ENCODE measurements at places on chromosomes 5 and 9.

GRCh38 chr5:173670130-173670651 is 53.7 kb upstream of the BOD1 start:
- no peak for DNase-seq

DNA sequence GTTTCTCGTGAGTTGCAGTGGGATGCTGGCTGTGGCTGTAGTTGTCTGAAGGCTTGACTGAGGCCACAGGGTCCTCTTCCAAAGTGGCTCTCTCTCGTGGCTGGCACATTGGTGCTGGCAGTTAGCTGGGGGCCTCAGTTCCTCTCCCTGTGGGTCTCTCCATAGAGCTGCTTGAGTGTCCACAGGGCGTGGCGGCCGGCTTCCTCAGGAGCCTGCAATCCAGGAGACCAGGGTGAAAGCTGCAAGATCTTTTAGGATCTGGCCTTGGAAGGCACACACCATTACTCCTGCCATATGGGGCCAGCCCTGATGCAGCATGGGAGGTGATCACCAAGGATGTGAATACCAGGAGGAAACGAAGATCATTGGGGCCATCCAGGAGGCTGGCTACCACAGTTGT is 41.1 kb downstream of the ANKRD33B start:
- no peak for DNase-seq

DNA sequence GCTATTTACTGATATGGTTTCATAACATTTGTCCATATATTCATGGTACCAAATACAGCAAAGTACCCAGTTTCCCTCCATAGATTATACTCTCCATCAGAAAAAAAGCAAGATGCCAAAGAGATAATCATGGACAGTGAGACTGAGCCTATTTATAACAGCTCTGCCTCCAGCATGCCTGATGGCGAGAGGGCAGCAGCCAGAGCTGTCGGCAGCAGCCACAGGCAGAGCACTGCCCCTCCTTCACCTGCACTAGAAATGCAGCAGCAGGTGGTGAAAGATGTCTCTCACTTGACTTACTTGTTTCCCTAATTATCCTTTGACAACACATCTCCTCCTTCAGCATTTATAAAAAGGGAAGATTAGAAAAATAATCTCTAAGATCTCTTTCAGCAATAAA is 32.4 kb downstream of the CTNNAL1 start:
- DNase-seq: no peak

GRCh38 chr5:106964132-106964531 is 706.6 kb downstream of the EFNA5 start:
- DNase-seq: no peak

DNA sequence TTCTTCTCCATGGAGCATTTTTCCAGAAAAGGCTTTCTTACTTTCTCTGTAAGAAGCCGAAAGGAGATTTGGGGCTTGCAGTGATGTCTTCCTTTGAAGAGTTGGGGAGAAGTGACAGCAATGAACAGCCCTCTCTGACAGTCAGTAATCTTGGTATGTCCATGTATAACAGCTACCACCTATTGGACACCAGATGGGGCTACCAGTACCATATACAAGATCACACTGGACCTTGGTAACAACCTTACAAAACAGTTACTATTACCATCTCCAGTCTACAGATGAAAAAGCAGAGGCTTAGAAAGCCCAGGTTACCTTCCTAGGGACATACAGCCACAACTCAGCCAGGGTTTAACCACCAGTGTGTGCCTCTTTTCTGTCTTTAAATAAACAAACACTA is 272.7 kb upstream of the TRPC7 start:
- DNase-seq: no peak

DNA sequence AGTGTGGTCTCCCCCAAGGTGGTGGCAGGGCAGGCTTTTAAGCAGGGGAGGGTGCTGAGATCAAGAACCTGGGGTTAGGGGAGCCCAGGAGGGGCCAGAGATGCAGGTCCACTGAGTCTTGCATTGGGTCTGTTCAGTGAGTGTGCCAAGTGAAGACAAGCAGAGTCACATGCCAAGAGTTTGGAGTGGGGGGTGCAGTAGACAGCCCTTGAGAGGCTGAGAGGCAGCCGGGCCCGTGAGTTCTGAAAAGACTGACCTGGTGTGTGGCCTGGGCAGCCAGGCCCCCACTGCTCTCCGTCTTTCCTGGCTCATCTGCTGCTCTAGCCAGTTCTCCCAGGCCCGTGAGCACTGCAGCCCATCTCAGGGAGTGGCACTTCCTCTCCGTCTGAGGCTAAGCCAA is 120.0 kb downstream of the DAB2IP start:
- no peak for DNase-seq

DNA sequence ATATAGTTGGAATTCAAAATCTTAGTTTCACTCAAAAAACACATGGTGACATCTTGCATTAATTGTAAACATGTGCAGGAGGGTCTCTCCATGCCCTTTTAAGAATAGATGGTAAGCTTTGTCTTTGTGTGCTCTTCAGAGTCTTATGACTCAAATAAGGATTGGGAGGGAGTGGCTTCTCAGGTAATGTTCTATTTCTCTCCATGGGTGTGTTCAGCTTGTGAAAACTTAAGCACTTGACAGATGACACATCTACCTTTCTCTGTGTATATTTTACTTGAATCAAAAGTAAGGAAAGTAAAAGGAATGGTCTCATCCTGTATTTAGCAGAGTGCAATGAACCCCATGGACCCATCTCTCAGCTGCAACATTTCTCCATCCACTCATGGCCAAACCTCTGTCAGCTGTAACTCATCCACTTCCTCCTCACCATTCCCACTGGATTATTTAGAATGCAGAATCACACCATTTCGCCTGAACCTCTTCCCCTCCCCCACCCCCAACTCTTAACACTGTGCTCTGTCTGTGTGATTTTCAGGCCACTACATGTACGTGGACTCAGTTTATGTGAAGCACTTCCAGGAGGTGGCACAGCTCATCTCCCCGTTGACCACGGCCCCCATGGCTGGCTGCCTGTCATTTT is 82.1 kb downstream of the MAMDC2 start:
- no peak for DNase-seq

GRCh38 chr9:94869415-94869843 is 142.9 kb downstream of the AOPEP start:
- DNase-seq: no peak

DNA sequence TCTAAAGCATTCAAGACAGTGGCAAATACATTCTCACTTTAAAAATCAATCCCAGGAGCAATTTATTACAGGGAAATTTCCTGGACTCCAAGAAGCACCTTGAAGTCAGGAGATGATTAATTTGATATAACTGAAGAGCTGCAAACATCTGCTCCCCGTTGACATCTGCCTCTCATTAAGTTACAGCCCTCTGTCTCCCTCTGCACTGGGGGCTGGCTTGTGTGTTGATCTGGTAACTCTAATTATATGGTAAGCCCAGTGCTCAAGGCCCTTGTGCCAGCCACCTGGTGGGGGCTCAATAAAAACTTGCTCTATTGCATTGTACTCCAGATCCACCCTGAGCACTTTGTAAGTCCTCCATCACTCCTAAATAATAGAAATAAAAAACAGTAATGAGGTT is 131.1 kb upstream of the ZNF462 start:
- no peak for DNase-seq

DNA sequence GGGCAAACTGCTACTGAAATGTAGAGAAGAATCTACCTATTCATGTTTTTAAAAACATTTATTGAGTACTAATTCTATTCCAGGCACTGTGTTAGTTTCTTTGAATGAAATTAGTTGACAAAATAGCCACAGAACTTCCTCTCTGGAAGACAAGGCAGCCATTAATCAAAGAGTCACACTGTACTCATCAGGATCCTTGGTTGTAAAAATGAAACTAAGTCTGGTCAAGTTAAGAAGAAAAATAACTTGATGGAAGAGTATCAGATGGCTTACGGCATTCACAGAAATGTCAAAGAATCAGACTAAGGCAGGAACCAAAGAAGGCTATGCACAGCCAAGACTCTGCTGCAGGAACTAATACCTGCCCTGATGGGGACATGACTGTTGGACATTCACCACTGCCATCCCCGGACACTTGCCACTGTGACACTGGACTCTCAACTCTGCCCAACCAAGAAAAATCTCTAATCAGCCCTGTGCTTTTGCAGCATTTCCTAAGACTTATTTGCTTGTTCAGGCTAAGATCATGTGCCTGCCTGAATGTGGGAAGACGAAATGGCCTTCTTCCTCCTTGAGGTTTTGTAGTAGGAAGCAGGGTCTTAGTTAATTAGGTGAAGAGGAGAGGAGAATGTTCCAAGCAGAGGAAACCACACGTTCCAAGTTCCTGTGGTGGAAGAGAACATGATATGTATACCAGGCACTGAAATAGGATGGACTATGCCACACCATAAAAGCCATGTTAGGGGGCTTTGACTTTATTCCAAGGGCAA is 23.3 kb upstream of the NDUFB6 start:
- DNase-seq: no peak

All from stimulated activated CD8-positive, alpha-beta memory T cell treated with anti-CD3 and anti-CD28 coated beads, Interleukin-4, amount 100 ng/mL, for 4 hours (primary cell).